Lower lobe of right lung (tissue), 2 donors: ENCODE measurements at places on chromosomes 6 and 20. TPM values are rescaled to one million over a fixed set of nuclear protein-coding genes. Genes with fewer than 3 reads are reported as not detected.

GRCh38 chr20:4089756-4090487 lies 74.6 kb upstream of the RNF24 start:
- DNase-seq, result peak; percentile 60
- H3K4me3 ChIP-seq, result no peak overlapping the region
- no peaks in the 10 kb centered on the region for H3K27me3 ChIP-seq
- H3K4me1 ChIP-seq, result peaks cover 13% of the 10 kb centered on the region
- no peak overlapping the region for H3K27ac ChIP-seq
- no peaks in the 10 kb centered on the region for H3K36me3 ChIP-seq

DNA sequence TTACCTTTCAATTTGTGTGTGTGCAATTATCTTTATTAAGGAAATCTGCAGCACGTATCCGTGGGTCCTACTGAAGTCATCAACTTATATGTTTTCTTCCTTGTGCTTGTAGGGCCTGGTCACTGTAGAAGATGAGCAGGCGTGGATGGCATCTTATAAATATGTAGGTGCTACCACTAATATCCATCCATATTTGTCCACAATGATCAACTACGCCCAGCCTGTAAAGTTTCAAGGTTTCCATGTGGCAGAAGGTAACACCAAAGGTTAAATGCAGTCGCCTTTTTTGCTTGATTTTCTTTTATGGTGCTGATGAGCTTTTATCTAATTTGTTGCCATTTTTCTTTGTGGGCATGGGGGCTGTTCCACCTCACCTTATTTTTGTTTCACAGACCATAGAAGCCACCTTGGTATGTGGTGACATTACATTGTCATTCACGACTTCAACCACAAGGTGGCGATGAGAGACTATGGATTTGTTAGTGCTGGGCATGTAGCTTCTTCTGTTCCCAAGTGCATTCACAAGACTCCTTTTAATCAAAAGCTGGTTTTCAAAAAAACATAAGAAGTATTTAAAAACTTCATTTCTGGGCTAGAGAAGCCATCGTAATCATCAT lies 106.5 kb upstream of the LAMP5 start:
- H3K36me3 ChIP-seq, result peaks cover 5% of the 10 kb centered on the region
- no peak overlapping the region for H3K27ac ChIP-seq
- H3K27me3 ChIP-seq, result no peaks in the 10 kb centered on the region
- H3K4me1 ChIP-seq, result no peaks in the 10 kb centered on the region

DNA sequence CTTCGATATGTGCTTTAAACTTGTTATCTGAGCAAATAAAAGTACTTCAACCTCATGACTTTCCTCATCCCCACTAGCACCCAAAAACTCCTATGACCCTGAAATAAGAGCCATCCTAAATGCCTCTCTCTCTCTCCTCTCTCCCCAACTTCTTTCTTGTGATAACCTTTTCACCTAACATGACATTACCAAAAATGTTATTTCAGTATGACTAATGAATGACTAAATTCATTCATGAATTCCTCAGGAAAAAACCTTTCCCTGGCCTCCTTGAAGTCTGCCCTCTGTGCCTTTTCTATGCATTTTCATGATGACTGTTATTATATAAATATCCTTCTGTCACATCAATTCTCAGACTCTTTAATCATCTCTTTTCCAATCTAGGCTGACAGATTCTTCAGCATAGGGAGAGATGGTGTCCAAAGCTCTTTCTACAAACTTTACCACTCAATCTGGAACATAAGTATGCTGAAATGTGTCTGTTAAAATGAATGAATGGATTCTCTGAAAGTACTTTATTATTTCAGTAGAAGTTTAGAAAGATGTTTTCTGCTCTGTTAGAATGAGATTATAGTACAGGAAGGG lies 114.3 kb upstream of the GGTLC1 start:
- no peaks in the 10 kb centered on the region for H3K36me3 ChIP-seq
- H3K4me1 ChIP-seq, result no peaks in the 10 kb centered on the region
- H3K4me3 ChIP-seq, result no peak overlapping the region
- no peak for DNase-seq
- no peaks in the 10 kb centered on the region for H3K27me3 ChIP-seq
- H3K27ac ChIP-seq, result no peak overlapping the region

LHFPL5 gene
- total RNA-seq, result not detected

GRCh38 chr20:7371518-7372163 lies 568.6 kb downstream of the HAO1 start:
- no peaks in the 10 kb centered on the region for H3K36me3 ChIP-seq
- no peak for DNase-seq
- no peaks in the 10 kb centered on the region for H3K27me3 ChIP-seq
- H3K27ac ChIP-seq, result no peak overlapping the region
- no peaks in the 10 kb centered on the region for H3K4me1 ChIP-seq
